ENCODE measurements at places on chromosomes 1 and 21.

GRCh38 chr1:225453797-225454648 lies 26.2 kb upstream of the LBR start:
- DNase-seq = no peak

GRCh38 chr1:110262846-110263631 lies 52.9 kb downstream of the KCNC4 start:
- no peak for DNase-seq

GRCh38 chr1:217876896-217877295 lies 245.8 kb downstream of the SPATA17 start:
- no peak for DNase-seq

GRCh38 chr21:38319781-38320180 lies 63.0 kb downstream of the KCNJ15 start:
- DNase-seq = no peak

- no peak for DNase-seq
Observed at GRCh38 chr21:34852448-34852847, 183.7 kb downstream of the CLIC6 start.

- DNase-seq = no peak
Observed at GRCh38 chr1:153470707-153471106, 10.3 kb upstream of the S100A7 start.

- no peak for DNase-seq
Observed at GRCh38 chr1:76340056-76340455, 265.5 kb downstream of the ST6GALNAC3 start.

GRCh38 chr1:65880611-65881010 lies 87.9 kb downstream of the PDE4B start:
- no peak for DNase-seq

DNA sequence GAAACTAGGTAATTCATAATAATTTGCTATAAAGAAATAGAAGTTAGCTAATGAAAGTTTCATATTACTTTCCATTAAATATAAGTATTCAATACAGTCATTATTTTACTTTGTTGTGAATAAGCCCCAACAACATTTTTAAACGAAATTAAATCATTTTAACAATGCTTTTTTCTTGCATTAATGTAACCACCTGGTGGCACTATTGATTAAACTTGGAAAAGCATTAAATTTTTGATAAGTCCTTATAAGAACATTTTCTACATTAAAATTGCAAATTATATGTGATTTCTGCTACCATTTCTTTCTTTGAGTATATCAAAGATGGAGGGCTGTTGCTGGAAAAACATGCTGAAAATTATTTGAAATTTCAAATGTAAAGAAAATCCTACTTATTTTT lies 918.8 kb upstream of the TMPRSS15 start:
- no peak for DNase-seq

GRCh38 chr1:69409731-69410456 lies 157.8 kb upstream of the LRRC7 start:
- no peak for DNase-seq

GRCh38 chr1:17565461-17566252 lies 26.2 kb downstream of the ARHGEF10L start:
- DNase-seq = no peak

DNA sequence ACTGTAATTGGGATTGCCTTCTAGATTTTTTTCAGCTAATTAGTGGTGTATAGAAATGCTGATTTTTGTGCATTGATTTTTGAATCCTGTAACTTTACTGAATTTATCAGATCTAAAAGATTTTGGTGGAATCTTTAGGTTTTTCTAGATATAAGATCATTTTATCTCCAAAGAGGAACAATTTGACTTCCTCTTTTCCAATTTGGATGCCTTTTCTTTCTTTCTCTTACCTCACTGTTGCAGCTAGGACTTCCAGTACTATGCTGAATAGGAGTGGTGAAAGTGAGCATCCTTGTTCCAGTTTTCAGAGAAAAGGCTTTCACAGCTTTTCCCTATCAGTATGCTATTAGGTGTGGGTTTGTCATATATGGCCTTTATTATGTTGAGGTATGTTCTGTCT lies 53.6 kb downstream of the TESK2 start:
- no peak for DNase-seq

- no peak for DNase-seq
Observed at GRCh38 chr1:147163019-147163418, 9.3 kb downstream of the PRKAB2 start.

DNA sequence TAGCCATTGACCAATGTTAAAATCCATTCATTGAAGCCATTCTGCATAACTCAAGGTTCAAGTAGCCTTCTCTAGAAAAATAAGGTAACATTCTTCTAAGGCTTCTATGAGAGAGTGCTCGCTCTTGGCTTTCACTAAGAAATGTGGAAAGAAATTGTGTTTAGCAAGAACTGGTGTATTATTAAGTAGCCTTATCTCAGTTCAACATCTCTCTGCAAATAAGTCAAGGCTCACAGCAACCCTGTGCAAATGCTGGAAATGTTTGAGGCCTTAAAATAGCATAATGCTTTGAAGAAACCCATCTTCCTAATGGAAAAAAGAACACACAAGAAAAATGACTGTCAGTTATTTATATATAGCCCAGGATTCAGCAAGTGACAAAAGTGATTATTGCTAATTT lies 254.1 kb upstream of the PROX1 start:
- DNase-seq = no peak

- no peak for DNase-seq
Observed at GRCh38 chr1:64006276-64007051, 197.0 kb upstream of the UBE2U start.

All from activated CD8-positive, alpha-beta memory T cell treated with anti-CD3 and anti-CD28 coated beads for 48 hours (primary cell).